ENCODE measurements at places on chromosomes 2 and 18.

DNA sequence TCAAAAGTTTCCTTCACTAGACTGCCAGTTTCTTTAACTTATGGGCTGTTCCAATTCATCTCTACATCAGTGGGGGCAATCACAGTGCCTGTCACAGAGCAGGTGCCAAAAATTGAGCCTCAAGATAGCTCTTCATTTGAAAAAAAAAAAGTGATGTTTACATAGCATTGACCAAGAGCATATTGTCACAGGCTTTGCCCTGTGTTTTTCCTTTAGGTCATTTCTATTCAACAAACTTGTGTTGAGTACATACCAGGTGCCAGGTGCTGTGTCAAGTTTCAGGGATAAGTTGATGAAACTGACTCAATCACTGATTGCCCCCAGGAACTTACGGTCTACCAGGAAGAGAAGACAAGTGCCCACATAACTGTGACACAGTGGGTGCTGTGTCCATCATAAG, 22.2 kb upstream of the NT5C1B start:
- DNase-seq, result no peak

DNA sequence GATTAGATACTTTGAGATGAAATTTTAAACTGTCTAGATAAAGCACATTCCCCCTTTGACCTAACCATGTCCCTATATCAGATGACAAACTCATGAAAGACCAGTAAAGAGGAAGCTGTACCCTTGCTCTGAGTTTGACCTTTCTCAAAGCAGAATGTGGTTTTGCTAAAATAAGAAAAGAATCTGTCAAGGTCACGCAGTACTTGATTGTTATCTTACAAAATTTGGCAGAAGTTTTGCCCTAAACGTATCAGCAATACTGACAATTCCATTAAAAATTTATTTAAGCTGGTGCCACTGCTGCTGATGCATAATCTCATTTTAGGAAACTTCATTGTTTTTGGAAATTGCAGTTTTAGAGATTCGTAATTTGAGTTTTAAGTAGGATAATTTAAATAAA, 31.2 kb upstream of the GALM start:
- no peak for DNase-seq

DNA sequence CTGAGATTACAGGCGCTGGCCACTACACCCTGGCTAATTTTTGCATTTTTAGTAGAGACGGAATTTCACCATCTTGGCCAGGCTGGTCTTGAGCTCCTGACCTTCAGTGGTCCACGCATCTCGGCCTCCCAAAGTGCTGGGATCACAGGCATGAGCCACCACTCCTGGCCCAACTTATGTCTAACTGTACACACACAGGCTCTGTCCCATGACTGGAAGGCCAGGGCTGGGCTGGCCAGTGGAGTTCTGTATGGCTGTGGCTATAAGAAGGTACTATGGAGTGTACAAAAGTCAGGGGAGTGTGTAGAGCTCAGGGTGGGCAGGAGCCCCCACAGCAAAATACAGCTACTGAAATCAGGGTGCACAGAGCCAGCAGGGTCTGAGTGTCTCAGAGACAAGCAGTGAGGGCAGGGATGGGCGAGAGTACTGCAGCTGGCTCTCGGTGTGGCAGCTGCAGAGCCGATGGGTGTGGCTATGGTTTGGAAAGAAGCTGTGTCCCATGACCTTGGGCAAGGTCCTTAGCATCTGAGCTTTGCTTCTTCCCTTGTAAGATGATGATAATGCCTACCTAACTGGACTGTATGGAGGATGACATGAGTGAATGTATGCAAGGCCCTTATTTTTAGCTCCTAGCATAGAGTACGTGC, 10.4 kb upstream of the MSGN1 start:
- no peak for DNase-seq

- DNase-seq, result no peak
These were observed 22.8 kb upstream of the RUFY4 start for GRCh38 chr2:218046238-218046637.

DNA sequence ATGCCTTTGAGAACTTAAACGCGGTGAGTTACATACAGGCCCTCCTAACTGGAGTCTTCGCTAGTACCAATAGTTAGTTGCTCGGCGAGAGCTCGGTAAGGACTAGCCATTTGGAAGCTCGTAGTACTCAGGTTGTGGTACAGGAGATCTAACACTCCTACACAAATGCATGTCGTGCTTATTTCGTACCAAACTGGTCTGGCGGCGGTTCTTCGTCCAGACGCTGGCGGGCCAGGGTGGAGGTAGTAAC, 346 bp upstream of the VRK2 start:
- DNase-seq, result no peak
